ENCODE measurements at places on chromosomes 3 and 15. TPM values are rescaled to one million over a fixed set of nuclear protein-coding genes. Genes with fewer than 3 reads are reported as not detected.

Gene FBLN2
- 15.9 TPM for total RNA-seq

Gene ISLR
- total RNA-seq: 16.1 TPM

Gene CLDN18
- total RNA-seq: not detected

Gene ZPLD1
- not detected for total RNA-seq

Gene BTD
- total RNA-seq: 12.8 TPM
